ENCODE measurements at places on chromosomes 12 and 14.

GRCh38 chr14:75971509-75971908 lies 10.3 kb downstream of the TGFB3 start:
- no peak for DNase-seq

DNA sequence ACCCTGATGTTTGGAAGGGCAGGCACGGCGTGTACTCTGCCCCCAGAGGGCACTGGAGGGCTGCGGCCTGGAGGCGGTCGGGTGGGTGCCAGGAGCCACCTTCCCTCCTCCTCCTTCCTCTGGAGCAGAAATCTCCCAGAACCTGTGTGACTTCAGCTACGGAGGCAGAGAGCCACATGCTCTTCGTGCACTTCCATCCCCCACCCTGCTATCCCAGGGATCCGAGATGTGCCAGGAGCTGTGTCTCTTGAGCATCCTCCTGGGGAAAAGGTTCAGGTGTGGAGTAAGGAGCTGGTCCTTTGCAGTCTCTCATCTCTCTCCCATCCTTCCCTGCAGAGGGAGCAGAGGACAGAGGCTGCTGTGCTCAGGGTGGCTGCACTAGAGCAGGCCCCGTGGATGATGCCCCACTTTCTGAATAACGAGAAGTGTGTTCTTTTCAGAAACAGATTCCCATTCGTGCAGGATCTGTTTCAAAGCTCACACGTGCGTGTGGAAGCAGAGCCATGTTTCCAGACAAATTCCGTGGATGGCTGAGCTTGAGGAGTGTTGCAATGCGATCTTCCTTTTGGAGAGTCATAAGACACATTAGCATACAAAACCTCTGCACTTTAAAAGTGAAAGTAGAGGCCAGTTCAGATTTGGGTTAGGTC lies 162.9 kb downstream of the ADGRD1 start:
- no peak for DNase-seq

GRCh38 chr14:92459950-92460421 lies 53.6 kb upstream of the RIN3 start:
- no peak for DNase-seq

- no peak for DNase-seq
Measured at GRCh38 chr14:60632257-60632656, 17.0 kb downstream of the SIX1 start.

DNA sequence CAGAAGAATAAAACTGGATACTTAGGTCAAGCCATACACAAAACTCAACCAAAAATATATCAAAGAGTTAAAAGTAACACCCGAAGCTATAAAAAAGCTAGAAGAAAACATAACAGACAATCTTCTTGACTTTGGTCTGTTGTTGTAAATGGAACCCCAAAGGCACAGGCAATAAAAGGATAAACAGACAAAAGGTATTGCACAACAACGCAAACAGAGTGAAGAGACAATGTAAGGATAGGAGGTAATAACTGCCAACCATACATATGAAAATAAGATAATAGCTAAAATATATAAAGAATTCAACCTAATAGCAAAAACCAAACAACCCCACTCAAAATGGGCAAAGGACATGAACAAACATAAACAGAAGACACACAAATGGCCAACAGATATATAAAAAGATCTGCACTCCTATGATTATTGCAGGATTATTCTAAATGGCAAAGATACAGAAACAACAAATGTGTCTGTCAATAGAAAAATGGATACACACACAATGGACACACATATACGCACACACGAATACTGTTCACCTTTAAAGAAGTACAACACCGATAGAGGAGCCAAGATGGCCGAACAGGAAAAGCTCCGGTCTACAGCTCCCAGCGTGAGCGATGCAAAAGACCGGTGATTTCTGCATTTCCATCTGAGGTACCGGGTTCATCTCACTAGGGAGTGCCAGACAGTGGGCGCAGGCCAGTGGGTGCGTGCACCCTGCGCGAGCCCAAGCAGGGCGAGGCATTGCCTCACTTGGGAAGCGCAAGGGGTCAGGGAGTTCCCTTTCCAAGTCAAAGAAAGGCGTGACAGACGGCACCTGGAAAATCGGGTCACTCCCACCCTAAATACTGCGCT lies 1137.1 kb downstream of the FSCB start:
- no peak for DNase-seq

DNA sequence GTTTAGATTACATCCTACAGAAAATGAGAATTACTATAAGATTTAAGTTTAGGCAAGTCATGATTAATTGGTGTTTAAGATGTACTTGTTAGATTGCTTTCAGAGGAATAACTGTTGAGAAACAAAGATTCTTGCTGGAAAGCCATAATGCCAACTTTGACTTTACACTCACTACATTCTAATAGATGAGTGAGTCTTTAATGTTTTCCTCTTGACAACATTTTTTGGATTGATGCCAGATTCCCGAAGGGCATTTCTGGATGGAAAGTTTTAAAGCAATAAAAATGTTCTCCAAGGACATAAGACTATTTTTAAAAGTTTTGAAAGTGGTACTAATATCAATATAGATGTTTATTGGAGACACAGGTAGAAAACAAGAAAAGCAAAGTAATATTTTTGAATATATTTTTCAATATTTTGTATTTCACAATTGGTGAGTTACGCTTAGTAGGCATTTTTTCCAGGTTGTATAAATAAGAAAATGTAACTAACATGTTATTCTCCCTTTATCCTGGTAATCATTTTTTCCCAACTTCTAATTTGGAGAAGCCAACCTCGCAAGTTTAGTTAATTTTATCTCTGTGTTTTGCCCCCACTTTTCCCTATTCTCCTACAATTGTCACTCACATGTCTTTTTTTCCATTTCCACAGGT lies 307.3 kb downstream of the CEP128 start:
- no peak for DNase-seq

GRCh38 chr12:108667349-108667748 lies 33.7 kb upstream of the SELPLG start:
- no peak for DNase-seq

All from mucosa of descending colon (tissue), 3 donors.